AG10803 (cell line): ENCODE measurements at places on chromosomes 2 and 18.

- no peak for DNase-seq
These were observed 594 bp downstream of the FAM161A start for GRCh38 chr2:61853086-61853846.

DNA sequence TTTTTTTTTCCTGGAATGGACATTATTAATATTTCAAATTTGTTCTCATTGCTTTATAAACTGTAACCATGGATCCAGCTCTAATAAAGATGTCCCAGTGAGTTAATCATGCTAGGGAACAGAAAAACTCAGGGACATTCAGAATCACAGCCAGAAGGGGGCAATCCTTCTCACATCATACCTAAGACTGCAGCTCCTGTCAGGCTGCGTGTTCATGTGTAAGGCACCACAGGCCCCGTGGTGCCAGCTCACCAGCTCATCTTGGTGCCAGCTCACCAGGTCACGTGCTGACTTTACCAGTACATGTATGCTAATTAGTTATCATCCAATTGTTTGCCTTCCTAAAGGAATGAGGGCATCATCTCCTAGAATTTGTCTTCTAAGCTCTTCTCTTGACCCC lies 84.7 kb upstream of the NEDD4L start:
- peak; percentile 35 for DNase-seq

DNA sequence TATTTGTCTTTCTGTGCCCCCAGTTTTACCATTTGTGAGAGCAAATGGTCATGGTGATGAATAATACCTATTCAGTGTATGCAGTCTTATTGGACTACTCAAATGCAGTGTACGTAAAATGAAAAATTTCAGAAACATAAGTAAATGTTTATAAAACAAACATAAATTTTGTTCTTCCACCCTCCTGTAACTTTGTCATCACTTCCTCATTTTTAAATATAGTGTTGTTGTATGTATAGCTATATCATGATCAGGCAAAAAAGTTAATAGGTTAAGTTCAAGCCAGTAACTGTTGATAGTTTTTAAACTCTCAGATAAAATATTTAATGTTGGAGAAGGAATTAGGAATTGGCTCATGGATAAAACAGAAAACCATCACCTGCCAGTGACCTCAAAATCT lies 93.2 kb downstream of the KLF7 start:
- no peak for DNase-seq

DNA sequence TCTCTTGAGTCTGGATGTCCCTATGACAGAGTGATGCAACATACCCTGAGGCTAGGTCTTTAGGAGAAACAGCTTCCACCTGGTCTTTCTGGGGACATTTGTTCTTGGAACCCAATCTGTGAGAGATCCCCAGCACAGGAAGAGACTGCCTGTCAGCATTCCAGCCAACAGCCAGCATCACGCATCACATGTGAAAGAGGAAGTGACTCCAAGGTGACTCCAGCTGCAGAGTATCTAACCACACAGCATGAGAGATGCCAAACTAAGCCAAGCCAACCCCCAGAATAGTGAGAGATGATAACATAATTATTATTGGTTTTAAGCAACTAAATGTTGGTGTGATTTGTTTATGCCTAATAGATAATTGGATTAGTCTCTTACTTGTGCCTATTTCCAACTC lies 35.7 kb downstream of the C18orf63 start:
- peak; percentile 64 for DNase-seq

- no peak for DNase-seq
These were observed 23.6 kb upstream of the GLS start for GRCh38 chr2:190856985-190857384.

GRCh38 chr2:134393075-134393461 lies 139.2 kb downstream of the MGAT5 start:
- DNase-seq: peak; percentile 36

DNA sequence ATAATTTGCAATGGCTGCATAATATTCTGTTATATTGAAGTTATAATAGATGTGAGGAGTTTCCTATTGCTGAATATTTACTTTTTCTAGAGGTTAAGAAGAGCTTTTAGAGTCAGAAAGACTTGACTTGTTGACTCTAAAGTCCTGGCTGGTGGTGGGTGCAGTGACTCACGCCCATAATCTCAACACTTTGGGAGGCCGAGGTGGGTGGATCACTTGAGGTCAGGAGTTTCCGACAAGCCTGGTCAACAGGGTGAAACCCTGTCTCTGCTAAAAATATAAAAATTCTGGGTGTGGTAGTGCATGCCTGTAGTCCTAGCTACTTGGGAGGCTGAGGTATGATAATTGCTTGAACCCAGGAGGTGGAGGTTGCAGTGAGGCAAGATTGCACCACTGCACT lies 33.9 kb upstream of the ATIC start:
- DNase-seq: no peak

- DNase-seq: no peak
These were observed 64.5 kb upstream of the AMMECR1L start for GRCh38 chr2:127950264-127950663.

GRCh38 chr2:108554528-108554927 lies 20.3 kb downstream of the LIMS1 start:
- DNase-seq: no peak

DNA sequence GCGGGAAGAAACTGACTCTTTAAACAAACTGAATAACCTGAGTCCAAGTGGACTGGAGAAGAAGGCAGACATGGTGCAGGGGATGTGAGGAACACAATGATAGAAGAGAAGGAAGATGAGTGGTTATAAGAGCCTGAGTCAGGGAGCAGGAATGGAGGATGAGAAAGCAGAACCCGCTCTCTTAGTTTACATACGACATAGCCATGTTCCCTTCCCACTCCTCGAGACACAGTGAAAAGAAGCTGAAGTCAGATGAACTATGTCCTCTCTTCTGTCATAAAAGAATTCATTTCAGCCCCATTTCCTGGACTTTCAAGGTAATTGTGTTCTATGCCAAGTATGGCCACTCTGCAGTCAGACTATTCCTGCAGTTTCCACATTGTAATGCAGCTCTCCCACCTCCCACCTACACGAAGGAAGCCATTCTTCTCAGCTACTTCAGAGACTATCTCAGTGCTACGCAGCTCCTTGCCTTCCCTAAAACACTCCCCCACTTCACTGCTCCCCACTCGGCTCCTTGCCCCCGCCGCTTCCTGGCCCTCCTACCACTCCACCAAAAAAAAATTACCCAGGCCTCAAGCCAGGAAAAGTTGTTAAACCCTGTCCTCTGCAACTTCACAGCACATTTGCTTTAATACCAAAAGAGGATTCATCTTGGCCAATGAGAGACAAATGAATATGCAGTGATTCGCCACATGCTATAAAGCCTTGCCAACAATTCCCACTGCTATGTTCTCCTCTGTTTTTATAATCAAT lies 323.4 kb upstream of the EPHA4 start:
- DNase-seq: no peak

DNA sequence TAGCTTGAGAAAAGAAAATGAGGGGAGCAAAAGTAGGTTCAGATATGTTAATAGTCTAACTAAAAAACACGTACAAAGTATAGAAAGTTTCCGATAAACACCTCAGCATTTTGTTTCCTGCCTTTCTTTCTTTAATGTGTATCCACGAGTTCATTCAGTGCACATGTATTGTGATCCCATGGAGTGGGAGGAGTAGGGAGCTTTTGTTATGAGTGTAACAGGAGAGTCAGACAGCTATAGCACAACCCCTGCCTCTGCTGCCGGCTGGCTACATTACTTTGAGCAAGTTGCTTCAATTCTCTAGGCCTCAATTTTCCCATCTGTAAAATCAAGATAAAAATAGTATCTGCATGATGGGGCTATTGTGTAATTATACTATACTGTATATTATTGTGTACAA lies 249.2 kb upstream of the FIGN start:
- no peak for DNase-seq

DNA sequence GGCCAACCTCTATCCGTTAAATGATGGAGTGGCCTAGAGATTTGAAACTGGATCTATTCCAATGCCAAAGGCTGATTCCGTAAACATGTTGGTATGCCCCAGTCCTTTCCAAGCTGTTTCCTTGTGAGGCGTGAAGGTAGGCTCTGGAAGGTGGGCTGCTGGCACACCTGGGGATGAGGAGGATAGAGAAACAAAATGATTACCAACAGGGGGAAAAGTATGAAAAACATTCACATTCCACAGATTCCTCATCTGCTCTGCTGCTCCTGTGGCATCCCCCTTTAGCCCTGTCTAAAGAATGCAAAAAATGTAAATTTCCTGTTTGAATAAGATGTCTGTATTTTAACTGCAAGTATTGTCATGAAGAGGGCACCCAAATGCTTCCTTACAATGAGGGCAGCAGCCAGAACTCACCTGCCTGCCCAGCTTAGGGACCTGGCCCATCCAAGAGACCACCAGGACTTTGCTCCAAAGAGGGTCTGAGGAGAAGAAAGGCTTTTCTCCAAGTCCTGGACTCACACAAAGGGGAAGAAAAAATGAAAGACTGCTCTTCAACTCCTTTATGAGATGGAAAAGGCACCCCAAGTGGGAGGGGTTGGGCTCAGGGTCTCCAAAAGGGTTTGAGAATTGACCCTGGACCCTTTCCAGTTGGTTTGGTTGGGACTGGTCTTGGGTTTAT lies 132.3 kb upstream of the PELI1 start:
- peak; percentile 75 for DNase-seq

DNA sequence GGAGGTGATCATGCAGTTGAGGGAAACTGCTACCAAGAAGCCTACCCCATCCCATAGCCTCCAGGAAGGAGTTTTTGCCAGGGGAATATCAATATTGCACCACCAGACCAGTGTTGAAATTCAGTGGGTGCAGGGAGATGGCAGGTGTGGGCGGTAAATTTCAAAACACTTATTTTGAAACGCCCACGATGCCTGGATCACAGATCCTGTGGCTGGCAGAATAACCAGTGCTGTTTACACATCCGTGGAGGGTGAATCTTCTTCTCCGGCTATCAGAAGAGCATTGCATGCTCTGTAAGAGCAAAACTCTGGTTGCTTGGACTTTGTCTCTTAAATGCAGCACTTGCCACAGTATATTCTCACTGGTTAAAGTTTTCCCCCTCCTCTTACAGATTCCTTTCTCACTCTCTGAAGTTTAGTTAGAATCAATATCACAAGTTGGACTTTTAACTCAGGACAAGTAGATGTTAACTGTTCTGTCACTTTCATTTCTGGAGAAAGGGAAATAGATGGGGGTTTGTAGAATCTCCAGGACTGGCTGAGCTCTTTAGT lies 70.5 kb upstream of the ZCCHC2 start:
- DNase-seq: peak; percentile 27

DNA sequence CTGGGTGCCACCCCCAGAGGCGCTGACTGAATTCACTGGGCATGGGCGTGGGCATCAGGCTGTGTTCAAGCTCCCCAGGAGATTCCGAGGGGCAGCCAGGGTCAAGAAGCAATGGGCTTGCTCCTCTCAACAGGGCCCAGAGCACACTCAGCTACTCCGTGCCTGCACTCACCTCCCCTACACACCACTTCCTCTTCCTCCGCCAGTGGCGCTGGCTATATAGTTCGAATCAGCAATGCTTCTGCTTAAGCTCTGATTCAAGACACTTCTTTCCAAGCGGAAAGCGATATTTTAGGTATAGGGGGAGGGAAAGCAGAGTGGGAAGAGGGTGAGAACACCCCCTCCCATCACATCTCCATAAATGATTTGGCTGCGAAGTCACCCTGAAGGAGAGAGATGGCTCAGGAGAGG lies 42.1 kb downstream of the CRACDL start:
- no peak for DNase-seq

- DNase-seq: no peak
These were observed 29.3 kb upstream of the CEP68 start for GRCh38 chr2:65026704-65027464.

DNA sequence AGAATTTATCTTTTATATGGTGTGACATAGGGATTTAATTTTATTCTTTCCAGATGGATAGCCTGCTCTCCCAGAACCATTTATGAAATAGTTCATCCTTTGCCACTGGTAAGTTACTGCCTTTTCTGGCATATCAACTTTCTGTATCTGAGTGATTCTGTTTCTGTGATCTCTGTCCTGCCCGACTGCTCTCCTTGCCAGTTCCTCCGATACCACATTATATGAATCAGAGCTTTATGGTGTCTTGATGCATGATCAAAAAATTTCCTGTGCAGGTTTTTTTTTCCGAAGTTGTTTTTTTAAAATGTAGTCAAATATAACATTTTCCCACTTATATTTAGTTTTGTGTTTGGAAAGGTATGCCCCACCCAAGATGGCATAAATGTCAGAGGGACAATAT lies 242.5 kb downstream of the CYP26B1 start:
- no peak for DNase-seq

DNA sequence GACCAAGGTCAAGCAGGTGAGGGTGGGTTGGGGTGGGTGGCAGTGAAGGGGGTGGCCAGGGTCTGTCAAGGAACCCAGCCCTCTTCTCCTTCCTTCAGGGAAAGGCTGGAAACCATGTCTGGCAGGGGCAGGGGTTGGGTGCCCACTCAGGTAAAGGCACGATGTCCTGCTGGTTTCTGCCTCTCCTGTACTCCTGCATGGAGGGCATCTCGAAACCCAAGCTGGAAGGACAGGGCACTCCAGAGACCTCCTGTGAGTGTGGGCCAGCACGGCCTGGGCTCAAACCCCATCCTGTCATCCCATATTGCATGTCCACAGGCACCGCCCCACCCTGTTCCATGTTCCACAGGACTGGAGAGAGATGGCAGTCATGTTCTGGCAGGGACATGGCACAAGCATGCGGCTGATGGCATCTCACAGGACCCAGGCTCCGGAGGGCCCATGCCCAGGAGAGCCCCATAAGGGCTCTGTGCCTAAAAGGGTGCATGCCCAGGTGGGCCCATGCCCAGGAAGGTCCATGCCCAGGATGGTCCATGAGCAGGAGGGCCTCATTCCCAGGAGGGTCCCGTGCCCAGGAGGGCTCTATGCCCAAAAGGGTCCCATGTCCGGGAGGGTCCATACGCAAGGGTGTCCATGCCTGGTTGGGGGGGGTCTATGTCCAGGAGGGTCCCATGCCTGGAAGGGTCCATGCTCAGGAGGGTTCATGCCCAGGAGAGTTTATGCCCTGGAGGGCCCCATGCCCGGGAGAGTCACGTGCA lies 6.4 kb downstream of the GPR35 start:
- DNase-seq: no peak

DNA sequence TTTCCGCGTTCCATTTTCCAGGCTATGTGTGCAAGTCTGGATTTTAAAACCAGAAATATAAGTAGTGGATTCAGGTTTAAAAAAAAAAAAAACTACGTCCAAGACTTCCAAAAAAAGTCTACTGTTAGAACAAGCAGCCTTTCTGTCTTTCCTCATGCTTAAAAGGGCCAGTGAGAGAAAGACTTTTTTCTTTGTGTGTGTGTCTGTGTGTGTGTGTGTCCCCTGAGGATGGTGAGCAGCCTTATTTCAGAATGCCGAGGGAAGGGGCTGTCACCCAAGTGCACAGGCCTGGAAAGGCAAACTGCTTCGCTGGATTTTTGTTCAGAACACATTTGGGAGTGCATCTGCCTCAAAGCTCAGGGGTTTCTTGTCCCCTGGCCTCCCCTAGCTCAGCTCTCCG lies 98.8 kb downstream of the ZBTB7C start:
- DNase-seq: no peak

DNA sequence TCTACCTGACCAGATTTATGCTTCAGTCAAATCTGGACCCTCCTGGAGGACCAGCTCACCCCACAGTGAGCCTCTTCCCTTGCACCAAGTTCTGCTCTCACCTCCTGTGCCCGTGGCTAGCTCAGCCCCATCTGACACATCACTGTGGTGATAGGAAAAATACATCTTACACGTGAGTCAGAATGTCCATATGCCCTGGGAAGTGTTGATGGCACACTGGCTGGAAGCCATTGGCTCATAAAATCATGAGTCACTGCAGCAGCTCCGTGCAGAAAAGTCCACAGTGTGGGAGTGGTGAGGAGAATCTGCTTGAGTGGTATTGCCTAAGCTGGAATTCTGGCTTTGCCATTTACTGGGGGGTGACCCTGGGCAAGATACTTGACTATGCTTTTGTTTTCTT lies 42.6 kb upstream of the RAPGEF4 start:
- DNase-seq: peak; percentile 99

- DNase-seq: peak; percentile 87
These were observed 59.0 kb downstream of the E2F6 start for GRCh38 chr2:11406958-11407381.
